ENCODE measurements at places on chromosomes 1 and 21.

DNA sequence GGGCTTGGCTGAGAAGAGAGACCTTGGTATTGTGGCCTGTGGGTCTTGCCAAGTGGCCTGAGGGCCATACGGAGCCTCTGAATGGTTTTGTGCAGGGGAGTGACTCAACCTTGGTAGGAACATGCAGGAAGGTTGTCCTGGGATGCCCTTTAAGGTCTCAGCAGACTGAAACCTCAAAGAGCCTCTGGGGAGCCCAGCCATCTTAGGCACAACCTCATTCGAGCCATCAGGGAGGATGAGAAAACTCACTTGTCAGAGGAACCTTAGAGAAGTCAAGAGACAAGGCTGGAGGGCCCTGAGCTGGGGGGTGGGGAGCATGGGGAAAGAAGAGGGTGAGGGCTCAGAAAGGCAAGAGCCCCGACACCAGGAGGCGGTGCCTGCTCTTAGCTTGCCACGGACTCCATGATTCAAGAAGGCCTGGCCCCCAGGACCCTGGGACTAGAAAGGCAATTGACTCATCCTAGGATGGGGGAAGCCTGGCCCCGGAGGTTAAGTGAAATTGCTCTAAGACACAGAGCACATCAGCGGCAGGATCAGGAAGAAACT lies 13.0 kb downstream of the IFI6 start:
- DNase-seq = no peak

DNA sequence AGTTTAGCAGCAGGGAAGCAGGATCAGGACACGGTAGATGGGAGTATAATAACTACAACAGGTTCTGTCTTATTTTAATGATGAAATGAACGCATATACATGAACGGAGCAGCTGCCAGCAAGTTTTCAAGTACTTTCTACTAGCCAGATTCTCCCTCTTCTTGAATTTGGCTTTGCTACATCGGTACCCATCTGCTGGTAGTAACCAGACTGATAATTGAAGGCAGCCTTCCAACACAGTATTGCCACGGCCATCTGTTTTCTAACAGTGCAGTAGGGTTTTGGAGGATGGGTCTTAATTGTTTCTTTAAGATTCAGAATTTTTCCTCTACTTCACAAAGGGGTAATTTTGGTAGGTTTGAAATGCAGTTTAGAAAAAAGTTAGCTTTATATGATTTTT lies 33.4 kb downstream of the CENPF start:
- no peak for DNase-seq

DNA sequence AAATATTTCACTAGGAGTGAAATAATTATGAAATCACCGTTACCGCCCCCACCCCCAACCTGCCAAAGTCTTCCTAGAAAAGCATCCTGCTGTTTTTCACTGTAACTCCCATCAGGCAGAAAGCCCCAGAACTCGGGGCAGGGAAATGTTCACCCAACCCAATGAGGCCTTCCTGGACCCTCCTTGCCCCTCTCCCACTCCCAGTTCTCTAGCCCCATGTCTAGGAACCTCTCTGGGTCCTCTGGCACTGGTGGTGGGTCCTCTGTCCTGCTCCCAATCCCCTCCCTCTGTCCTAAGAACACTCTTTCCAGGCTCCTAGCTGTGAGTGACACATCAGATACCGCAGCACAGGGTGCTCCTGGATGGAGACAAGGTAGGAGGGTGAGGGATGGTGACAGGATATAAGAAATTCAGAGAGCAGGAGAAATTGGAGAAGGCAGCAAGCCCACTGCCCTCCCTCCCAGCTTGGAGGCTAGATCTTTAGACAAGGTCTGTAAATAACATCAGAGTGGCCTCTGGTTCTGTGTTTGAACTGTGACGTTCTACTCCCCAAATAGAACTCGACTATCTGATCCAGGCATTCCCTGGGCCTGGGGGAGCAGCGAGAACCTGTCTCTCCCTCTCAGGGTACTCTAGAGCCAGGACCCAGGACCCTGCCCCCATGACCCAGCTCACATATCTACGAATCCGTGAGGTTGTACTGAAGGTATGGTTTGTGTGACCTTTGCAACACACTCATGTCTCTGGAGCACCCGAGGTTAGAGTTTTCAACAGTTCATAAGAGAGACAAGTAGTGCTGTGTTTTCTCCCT lies 23.3 kb upstream of the BTG2 start:
- no peak for DNase-seq

GRCh38 chr21:44602463-44602850 lies 2.1 kb downstream of the KRTAP10-7 start:
- DNase-seq = no peak

DNA sequence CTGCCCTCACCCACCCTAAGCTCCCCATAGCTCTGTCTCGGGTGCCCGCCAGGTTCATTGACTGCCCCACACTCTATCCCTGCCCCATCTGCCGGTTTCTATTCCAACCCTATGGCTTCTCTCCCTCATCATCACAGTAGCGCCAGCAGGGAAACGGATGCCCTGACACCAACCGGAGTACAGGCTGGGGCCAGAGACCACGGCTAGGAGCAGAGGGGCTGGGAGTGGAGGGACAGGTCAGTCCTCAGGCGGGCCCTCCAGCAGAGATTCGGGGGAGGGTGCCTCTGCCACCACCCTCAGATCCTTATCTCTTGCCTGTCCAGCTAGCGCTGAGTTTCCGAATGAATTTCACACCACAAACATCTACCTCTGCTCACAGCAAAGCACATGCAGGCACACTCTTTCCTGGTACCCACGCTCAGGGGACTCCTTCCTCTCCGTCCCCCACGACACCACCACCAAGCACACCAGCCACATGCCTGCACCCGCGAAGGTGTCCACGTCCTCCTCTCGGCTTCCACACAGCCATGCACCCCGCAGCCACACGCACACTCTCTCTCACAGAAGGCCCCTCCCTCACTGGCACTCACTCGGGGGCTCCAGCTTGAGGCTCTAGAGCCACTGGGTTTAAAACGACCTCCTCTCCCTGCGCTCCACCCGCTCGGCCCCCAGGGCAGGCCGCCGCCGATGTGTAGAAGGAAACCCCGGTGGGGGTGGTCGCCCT lies 7.2 kb downstream of the TAL1 start:
- no peak for DNase-seq

DNA sequence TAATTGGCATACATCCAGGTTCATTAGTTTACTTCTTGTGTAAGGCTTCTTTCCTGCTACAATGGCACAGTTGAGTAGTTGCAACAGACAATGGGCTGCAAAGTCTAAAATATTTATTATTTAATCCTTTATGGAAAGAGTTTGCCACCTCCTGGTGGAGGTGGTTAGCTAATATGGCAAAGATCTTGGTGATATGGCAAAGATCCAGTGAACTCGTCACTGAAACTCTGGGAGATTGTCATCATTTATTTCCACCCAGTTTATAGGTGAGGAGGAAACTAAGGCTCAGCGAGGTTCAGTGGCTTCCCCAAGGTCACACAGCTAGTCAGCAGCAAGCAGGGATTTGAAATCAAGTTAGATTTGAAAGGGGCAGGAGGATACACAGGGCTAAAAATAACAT lies 16.1 kb upstream of the IFFO2 start:
- no peak for DNase-seq

GRCh38 chr21:31943561-31943960 lies 70.7 kb downstream of the HUNK start:
- no peak for DNase-seq

- no peak for DNase-seq
Observed at GRCh38 chr1:20586953-20587660, 1.8 kb upstream of the CDA start.

DNA sequence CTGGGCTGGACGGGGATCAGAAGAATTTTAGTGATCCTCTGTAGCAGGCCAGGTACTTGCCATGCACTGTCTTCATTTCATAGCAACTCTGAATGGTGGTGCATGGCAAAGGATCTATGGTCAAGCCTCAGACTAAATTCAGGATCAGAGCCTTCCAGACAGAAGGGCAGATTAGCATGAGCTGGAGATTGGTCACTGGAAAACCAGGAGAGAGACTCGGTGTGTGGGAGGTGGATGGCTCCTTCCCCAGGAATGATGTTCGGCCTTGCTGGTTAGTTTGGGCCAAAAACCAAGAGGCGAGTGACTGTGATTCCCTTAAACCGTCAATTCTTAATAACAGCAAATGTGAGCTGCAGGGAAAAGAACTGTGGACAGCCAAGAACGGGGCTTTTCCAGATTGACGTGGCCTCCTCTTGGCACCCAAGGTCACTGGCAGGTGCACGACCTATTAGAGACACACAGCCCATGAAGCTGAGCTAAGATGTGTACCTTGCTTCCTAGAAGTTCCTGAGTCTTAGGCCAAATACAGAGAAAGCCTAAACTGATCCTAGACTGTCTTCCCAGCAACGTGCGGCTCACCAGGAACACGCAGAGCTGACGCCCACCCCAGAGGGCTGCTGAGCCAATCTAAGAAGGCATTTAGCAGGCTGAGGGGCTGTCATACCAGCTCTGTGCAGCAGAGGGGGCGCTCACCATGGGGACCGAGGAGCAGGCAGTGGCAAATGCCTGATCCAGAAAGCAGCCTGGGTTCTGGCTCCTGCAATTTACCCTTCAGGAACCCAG lies 18.5 kb downstream of the ALDH4A1 start:
- DNase-seq = peak; percentile 32

DNA sequence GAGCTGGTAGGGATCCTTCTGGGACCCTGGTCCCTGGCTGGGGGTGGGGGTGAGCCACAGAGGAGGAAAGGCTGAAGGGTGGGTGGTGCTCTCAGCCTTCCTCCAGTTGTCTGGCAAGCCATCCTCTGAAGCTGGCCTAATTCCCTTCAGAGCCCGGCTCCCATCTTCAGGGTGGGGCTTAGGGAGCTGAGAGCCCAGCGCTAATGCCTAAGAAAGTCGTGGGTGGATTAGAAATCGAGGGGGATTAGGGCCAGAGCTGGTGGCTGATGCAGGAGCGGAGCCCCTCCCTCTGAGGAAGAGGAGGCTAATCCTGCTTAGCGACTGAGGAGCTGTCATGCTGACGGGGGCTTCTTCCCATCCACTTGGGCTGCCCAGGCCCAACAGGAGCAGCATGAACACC lies 30.8 kb upstream of the DMBX1 start:
- DNase-seq = no peak

DNA sequence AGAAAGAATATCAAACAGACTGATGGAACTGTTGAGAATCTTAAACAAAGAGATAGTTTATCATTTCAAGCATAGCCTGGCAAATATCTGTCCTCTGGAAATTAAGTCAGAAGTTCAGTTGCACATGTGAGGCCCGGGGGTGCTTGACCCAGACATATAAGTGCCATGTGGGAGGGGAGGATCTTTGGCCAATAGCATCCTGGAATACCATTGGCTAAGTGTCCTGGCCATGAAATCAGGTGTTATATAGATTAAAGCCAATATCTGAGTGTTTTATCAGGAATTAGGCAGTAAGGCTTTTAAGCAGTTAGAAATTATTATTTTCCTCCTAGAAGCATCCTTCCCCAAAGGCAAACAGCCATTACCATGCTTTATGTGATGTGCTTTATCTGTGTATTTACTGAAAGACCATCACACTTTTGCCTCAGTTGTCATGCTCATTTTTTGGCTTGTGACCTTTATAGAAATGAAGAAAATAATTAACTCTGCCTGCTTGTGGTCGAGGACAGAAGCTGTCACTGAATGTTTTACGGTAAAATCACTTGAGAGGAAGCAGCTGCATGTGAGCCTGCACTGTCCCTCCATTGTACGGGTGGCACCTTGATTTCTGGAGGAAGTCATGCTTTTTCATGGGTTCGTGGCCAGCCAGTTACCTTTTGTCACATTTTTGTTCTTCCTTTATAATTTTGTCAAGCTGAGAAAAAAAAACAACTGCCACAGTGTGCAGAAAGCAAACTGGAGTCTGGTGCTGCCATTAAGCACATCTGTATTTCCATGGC lies 259.9 kb upstream of the FMN2 start:
- DNase-seq = no peak

- no peak for DNase-seq
Observed at GRCh38 chr1:93575621-93576284, 105.9 kb downstream of the BCAR3 start.

- no peak for DNase-seq
Observed at GRCh38 chr1:85697895-85698294, 10.3 kb downstream of the ZNHIT6 start.

GRCh38 chr1:177017287-177017852 lies 147.1 kb downstream of the ASTN1 start:
- no peak for DNase-seq
